ENCODE measurements at places on chromosomes 16 and 17. TPM values are rescaled to one million over a fixed set of nuclear protein-coding genes. Genes with fewer than 3 reads are reported as not detected.

CTRB2 gene
- not detected for polyA plus RNA-seq

LPCAT2 gene
- 17.6 TPM for polyA plus RNA-seq

TAT gene
- 0.16 TPM for polyA plus RNA-seq

CHST5 gene
- polyA plus RNA-seq: 0.49 TPM

GRCh38 chr16:71542377-71542776 is 16.2 kb downstream of the CHST4 start:
- DNase-seq: no peak

- no peak for DNase-seq
Measured at GRCh38 chr16:89422905-89423630, 67.3 kb downstream of the ANKRD11 start.

GRCh38 chr17:5897275-5897911 is 172.8 kb upstream of the WSCD1 start:
- no peak for DNase-seq

DNA sequence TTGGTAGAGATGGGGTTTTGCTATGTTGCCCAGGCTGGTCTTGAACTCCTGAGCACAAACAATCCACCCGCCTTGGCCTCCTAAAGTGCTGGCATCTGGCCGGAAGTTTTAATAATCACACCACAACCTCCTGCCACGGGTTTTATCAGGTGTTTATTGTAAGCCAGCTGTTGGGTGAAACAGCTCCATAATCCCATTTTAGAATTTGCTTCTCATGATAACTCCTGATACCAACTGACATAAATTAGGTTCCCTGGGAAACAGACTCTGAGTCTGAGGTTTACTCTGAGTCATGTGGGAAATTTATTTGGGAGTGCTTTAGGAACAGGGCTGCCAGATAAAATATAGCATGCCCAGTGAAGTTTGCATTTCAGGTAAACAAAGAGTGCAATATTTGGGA is 122.6 kb upstream of the MED13 start:
- DNase-seq: no peak

DNA sequence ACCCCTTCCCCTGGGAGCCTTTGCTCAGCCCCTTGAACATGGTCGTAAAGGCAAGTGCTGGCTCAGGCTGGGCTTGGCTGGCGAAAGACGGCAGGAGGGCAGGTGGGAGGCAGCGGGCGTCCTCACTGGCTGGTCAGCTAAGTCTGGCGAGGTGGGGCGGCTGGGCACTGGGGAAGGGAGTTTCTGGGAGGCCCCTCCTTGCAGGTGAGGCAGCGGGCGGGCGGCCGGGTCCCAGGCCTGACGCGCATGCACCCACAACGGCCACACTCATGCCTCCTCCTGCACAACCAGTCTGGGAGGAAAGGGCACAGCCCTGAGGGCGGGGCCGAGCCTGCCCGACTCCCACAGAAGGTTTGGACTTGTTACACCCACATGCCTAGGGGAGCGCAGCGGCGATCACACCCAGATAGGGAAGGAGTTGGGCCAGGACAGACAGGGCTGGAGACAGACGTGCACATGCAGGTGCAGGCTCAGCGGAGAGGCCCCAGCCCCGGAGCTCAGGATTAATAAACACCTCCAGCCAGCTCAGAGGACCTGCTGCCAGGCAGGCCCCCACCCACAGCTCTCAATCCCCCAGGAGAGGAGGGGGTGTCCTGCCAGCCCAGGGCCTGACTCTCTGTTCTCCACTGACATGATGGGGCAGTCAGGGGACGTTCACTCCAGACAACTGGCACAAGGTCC is at the start of gene EVPL:
TSS of gene EVPL (minus strand) at position 148 of the 681 bp plus-strand sequence. CDS start at position 40, 108 bp downstream.
- peak; percentile 43 for DNase-seq
